ENCODE measurements at places on chromosomes 4 and X. TPM values are rescaled to one million over a fixed set of nuclear protein-coding genes. Genes with fewer than 3 reads are reported as not detected.

DNA sequence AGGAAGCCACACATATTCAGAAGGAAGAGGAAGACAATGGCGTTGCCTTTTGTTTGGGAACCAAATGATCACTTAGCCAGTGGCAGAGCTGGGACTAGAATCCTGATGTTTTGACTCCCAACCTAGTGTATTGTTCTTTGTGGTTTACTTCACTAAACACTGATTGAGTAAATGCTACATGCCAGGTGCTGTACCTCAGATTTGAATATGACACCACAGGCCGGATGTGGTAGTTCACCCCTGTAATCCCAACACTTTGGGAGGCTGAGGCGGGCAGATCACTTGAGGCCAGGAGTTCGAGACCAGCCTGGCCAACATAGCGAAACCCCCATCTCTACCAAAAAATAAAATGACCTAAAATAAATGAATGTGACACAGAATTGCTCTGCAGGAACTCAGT lies 8.4 kb downstream of the NDUFA1 start:
- no peak for DNase-seq

DNA sequence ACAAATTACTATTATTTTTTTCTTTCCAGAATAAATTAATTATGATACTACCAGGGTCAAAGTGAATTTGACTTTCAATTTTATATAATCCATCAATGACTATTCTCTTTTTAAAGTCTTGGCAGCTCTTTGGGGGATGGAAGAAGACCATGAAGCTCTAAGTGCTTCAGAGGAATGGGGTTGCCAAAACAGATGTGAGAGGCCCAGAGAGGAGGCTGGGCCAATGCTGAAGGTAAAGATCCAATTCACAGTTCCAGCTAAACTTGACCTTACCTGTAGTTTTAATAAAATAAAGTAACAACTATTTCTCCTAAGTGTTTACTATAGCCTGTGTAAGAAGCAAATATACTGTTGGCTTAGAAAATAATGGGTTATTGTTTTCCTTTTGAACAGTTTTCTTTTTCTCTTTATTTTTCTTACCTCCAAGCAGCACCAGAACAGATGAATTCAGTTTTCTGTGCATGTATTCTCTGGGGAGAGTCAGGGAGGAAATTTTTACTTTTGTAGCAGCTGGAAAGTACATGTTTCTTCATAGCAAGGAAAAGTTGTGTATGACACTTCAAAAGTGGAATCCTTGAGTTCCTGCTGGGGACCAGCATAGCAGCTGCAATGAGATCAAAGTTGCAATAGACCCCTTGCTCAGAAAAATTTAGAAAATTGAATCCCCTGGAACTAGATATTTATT lies 104.9 kb downstream of the CEP44 start:
- no peak for DNase-seq

SLC4A4 gene
- 15.7 TPM for polyA plus RNA-seq

JAKMIP1 gene
- polyA plus RNA-seq: 1.4 TPM

GRCh38 chrX:115177932-115178331 lies 11.3 kb upstream of the RBMXL3 start:
- no peak for DNase-seq
